ENCODE measurements at places on chromosomes 3 and 15. TPM values are rescaled to one million over a fixed set of nuclear protein-coding genes. Genes with fewer than 3 reads are reported as not detected.

DNA sequence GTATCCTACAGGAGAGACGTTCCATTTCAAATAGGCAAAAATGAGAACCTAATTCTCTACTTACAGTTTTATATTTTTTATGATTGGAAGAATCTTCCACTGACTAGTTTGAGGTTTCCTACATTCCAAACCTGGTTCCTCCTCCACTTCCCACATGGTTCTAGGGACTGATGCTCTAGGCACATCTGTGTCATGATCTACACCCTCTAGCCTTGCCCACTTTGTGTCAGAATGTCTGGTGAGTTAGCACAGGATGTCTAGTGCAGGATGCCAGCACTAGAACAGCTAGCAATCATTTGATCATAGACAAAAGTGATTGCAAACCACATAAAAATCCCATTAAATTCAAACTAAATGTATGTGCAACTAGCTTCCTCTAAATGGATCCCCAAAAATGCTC, 26.7 kb upstream of the FILIP1L start:
- DNase-seq, result no peak

DNA sequence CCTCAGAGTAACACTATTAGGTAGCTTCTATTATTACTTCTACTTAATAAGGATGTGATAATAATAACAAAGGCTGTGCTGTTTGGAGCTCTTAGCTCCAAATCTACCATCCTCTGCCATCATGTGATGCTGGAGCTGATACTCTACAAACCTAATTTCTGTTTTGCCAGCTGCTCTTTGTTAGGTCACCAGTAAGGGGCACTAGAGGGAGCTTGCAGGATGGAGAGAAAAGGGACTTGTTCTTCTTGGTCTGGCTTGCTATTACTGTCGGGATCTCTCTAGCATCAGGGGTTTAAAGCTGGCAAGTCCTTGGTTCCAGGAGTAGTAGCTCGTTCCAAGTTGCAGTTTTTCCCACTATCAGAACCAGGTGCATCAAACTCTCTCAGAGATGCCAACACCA, 194.9 kb upstream of the KBTBD8 start:
- no peak for DNase-seq

DNA sequence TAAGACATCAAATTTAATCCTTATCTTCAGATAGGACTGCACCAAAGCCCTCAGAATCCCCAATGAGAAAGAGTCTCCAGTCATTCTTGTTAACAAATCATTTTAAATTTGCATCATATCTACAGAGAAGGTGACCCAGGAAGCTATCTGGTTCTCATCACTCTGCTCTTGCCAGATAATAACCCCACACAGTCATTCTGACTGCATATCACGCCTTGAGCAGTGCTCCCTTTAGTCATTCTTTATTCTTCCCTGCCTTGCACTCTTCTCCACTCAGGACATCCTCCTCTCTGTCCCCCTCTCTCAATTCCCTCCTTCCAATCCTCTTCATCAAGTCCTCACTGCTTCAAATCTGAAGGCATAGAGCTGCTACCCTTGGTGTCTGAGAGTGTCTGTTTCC, 83.7 kb upstream of the COL6A6 start:
- no peak for DNase-seq

DNA sequence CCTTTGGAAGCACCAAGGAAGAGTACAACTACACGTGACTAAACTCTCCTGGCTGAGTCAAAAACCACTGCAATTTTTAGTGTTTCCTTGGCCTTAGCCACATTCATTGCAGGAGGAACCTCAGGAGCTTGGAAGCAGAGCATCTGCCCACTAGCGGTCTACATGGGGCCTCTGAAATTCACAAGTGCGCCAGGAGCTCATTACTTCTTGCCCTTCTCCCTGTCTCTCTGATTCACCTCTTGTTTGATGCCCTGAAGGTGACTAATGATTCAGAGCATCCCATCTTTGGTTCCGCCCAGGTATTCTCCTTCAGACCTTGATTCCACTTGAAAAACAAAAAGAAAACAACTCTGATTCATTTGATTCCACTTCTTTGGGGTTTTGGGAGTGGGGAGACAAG, 201.1 kb upstream of the LPP start:
- no peak for DNase-seq

DNA sequence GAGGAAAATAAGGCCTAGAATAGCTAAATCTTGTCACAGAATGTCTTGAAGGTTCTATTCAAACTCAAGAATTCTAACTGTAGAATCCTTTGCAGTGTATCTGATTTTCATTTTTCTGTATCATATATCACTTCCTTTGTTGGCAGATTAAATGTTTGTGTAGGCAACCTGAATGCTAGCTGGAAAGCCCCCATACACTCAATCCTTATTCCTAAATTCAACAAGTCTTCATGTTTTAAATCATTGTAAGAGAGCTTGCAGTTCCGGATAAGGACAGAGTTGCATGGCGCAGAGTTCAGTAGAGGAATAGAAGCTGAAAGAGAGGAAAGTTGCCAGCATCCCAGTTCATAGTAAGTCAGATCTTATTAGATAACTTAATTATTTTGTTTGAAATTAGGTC, 242.0 kb upstream of the SEMA6D start:
- DNase-seq, result no peak

DNA sequence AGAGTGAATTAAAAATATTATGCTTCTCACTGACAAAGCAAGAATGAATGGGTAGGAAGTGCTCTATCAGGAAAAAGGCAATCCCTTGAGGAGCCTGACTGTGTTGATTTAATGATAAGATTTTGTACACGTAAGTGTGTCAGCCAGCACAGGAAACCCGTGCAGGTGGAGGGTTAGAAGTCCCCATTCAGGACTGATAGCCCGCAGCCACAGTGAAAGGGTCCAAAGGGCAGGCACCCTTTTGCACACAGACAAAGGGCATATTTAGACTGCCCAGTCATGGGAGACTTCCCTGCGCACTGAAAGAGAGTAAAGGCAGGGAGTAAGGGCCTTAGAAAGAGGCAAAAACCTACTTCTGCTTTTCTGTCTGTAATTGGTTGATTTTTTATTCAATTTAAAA, 26.4 kb upstream of the SKIL start:
- no peak for DNase-seq

The ZCWPW2 gene
- 0.24 TPM for polyA plus RNA-seq

The DZIP3 gene
- 7.0 TPM for polyA plus RNA-seq

- DNase-seq, result no peak
Observed at GRCh38 chr3:104646196-104646595, 720.5 kb upstream of the ALCAM start.

The CATSPER2 gene
- polyA plus RNA-seq, result 0.41 TPM

The AHSG gene
- not detected for polyA plus RNA-seq

DNA sequence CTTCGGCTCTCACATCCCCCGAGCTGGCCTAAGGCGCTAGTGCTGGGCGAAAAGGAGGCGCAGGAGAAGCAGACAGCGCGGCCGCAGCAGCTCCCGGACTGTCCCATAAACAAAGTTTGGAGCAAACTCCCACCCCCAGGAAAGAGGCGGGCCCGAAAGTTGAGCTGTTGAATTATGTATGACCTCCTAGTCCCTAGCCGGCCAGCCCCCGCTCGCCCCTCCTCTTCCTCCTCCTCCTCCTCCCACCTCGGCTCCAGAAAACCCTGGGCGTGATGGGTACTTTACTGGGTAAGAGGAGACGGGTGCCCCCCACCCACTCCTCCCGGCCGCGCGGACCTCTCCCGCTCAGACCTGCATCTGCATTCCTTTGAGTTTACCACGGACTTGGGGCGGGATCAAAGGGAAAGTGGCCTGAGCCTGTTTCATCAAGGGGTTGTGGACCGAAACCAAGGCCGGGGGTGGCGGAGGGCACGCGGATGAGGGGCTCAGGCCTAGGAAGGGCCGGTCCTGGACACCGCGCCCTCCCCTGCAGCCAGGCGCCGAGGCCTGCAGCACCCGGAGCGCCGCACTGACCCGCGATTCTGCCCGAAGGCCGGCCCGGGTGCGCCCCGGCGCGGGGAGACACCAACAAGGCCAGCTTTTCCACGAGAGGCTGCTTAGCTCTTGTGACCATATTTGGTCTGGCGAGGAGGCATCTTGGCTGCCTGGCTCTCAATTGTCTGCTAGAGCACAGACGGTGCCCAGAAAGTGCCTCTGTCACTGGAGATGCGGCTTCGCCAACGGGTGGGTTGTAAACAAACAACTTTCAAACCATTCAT, at the start of gene WWTR1:
TSS of gene WWTR1 (minus strand) at position 100 of the 818 bp plus-strand sequence. CDS start 719 bp downstream, outside the sequence.
- peak; percentile 94 for DNase-seq

GRCh38 chr3:16887130-16887529, 2.4 kb downstream of the PLCL2 start:
- DNase-seq, result no peak
